ENCODE measurements at places on chromosomes 7 and 10.

DNA sequence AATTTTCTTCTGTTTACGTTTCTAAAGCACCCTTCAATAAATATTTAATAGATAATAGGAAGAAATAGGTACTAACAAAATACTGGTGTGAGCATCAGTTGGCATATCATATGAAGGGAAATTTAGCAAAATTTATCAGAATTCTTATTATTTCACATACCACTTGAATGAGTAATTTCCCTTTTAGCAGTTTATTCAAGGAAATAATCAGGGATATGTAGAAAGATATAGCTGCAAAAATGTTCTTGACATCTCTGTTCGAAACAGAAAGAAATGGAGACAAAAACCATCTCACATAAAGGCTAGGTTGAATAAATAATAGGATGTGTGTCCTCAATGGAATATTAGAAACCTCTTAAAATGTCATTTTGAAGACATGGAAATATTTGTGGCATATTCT is 35.8 kb upstream of the PIP4K2A start:
- DNase-seq: no peak

DNA sequence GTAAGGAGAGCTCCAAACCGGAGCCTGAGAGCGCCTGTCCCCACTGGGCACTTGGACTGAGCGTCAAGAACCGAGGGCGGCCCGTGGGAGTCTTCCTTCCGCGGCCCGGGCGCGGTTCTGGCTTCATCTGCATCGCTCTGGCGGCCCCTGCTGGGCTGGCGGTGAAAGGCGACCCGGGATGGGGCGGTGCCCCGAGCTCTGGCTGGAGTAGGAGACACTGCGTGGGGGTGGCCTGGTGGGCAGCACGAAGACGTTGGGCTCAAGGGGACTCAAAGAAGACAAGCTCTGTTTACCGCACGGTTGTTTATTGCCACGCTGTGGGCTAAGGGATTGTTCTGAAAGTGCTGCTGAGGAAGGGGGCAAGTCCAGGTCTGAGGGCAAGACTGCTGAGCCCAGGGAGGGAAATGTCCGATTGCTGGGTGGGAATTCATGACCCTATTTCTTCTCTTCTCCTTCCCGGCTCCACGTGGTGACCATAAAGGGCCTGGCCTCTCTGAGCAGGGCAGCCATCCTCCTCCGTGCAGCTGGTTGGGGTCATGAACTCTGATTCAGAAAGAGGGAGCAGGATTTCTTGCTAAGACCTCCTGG is 29.8 kb downstream of the PLAU start:
- DNase-seq: no peak

DNA sequence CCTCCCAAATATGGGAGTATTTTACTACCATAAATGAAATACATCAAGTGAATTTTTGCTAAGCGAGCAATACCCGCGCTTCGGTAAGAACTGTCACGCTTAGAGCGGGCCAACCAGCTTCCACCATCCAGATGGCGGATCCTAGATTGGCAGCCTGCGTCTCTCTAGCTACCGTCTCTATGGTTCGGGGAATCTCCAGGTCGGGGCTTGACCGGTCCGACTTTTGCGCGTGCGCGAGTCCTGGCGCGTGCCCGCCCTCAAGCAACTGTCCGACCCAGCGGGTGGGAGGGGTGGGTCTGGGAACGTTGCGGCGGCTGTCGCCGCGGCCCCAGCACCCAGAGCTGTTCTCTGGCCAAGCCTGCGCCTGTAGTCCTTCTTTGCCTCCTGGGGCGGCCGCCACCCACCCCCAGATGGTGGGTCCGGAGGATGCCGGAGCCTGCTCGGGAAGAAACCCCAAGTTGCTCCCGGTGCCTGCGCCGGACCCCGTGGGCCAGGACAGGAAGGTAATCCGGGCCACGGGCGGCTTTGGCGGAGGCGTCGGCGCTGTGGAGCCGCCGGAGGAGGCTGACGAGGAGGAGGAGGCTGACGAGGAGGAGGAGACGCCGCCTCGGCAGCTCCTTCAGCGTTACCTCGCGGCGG is at the start of gene TBC1D12:
Gene TBC1D12, plus strand, starts transcription at position 338 of the 639 bp plus-strand sequence. Its CDS starts 73 bp downstream, at position 411.
- peak; percentile 75 for DNase-seq

DNA sequence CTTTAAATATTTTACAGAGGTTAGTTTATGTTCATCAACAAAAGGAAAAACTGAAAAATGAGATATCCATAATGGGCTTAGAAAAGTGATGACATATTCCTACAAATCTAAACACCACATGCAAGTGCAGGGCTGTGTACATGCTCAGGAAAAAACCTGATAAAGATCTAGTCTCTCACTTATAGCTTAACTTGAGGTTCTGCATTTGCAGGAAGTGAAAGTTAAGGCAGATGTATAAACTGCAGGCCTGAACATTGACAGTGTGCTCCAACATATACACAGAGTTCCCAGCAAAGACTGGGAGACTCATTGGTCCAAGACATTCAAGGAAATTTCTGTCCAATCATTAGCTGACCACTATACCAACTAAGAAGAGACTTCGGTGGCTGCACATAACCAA is 63.8 kb upstream of the RET start:
- DNase-seq: no peak

DNA sequence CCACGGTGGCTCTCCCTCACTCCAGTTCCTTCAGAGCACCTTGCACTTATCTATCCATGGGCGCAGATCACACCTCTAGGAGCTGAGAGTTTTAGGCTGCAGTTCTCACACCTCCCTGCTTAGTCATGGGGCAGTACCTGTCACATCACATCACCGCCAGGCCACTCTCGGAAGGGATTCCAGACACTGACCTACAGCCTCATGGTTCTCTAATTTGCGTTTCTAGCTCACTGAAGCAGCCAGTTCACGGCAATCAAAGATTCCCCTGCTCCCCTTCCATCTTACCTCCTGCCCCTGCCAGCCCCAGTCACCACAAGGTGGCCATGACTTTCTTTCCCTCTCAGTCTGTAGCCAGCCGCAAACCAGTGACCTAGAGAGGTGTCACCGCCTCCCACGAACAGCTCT is 34.2 kb downstream of the ADRB1 start:
- DNase-seq: no peak

Data from NCI-H1105 (cell line).